ENCODE measurements at places on chromosomes 2 and 18.

DNA sequence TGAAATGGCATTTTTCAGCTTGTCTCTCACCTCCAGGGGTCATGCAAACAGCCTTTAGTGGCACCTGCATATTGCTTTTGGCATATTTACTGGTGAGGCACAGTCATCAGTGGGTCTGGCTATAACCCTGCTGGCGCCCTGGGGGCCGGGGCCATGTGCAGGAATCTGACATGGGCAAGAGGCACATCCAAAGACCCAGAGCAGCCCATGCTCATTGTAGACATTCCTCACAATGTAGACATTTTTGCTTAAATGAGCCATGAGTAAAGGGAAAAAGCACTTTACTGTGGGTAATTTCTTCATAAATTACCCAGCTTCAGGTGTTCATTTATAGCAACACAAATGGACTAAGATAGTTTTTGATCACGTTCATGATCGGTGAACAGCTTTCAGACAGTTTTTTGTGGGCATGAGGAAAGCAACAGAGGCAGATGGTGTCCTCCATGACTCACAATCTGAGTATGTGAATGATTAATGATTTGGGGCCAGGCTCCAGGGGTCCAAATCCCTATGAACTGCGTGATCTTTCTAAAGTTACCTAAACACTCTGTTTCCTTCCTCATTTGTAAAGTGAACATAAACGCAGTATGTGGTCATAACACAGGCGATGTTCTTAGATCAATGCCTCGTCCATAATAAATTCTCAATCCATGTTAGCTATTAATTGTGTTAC is 85.8 kb downstream of the LIPG start:
- no peak for DNase-seq

- DNase-seq = no peak
These were observed 1107.2 kb downstream of the DPP10 start for GRCh38 chr2:115549611-115550130.

- DNase-seq = no peak
These were observed 13.9 kb downstream of the MAL start for GRCh38 chr2:95039363-95039762.

GRCh38 chr2:83305758-83306378 is 1153.2 kb downstream of the SUCLG1 start:
- no peak for DNase-seq

- DNase-seq = no peak
These were observed 41.8 kb upstream of the FOSL2 start for GRCh38 chr2:28350791-28351285.

DNA sequence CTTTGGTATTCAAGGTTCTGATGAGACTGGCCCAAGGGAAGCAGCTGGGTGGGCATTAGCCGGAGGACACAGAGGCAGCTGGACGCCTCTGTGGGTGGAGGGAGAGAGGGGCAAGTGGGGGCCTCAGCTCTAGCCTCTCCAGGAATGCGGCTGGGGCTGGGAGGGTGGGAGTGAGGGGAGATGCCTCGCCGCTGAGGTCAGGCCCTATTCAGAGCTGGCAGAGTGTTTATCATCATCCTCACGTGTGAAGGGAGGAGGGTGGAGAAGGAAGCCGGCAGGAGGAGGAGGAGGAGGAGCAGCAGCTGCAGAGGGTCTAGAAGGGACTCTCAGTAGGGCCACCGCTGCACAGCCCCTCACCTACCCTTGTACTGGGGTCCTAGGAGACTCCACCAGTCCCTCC is 43.1 kb downstream of the TNS1 start:
- DNase-seq = no peak

Measured in stimulated activated CD4-positive, alpha-beta T cell treated with anti-CD3 and anti-CD28 coated beads, Interleukin-15, amount 100 ng/mL, for 1 hour (primary cell).